Spinal cord (tissue), 10 donors: ENCODE measurements at places on chromosomes 5 and 9.

DNA sequence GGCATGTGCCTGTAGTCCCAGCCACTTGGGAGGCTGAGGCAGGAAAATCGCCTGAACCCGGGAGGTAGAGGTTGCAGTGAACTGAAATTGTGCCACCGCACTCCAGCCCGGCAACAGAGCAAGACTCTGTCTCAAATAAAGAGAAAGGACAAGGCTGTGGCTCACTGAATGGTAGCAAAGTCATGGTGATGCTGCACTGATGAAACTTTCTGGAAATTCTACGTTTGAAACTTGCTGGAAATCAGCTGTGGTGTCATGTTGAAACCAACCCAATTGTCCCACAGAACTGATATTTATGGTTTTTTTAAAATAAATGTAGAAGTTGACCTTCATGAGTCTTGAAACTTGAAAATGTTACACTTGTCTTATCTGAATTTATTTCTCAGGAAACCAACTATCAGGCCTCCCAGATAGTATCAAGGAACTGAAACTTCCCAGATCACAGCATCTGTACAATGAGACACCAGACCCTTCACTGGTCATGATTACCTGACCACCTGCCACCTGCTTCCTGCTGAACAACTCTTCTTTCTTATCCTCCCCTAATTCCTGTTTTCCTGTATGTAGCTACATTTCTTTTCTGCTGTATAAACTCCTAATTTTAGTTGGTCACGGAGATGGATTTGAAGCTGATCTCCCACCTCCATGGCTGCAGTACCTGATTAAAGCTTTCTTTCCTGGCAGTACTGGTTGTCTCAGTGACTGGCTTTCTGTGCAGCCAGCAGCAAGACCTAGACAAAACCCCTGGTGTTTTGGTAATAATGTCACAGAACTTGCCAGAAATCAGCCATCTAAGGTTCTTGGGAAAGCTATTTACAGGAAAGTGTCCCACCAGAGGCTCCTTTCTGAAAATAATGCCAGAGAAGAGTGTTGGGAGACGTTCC, 5.6 kb upstream of the TBC1D13 start:
- no peaks in the 10 kb centered on the region for H3K36me3 ChIP-seq
- no peak overlapping the region for H3K27ac ChIP-seq
- H3K4me1 ChIP-seq = peaks cover 1% of the 10 kb centered on the region
- H3K4me3 ChIP-seq = no peak overlapping the region
- H3K27me3 ChIP-seq = no peaks in the 10 kb centered on the region
- DNase-seq = no peak

GRCh38 chr5:153081385-153081784, 409.1 kb upstream of the GRIA1 start:
- no peaks in the 10 kb centered on the region for H3K36me3 ChIP-seq
- H3K27ac ChIP-seq = no peak overlapping the region
- no peak overlapping the region for H3K4me3 ChIP-seq
- no peaks in the 10 kb centered on the region for H3K27me3 ChIP-seq

DNA sequence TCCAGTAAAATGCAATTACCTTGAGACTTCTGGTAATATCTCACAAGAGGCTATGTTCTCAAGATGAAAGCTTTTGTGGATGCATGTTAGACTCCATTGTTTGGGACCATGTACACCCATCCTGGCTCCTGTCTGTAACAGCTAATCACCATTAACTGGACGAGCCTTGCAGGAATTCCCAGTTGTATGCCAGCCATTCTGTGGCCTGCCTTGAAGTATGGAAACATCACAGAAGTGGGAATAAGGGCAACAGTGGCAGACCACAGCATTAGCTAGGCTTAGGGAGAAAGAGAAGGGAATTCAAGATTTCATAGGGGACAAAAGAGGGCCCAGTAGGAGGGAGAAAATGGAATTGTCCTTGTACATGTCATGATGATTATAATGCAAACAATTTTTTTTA, 79.0 kb downstream of the RORB start:
- no peak overlapping the region for H3K27ac ChIP-seq
- no peak overlapping the region for H3K4me3 ChIP-seq
- no peaks in the 10 kb centered on the region for H3K4me1 ChIP-seq
- no peak for DNase-seq

DNA sequence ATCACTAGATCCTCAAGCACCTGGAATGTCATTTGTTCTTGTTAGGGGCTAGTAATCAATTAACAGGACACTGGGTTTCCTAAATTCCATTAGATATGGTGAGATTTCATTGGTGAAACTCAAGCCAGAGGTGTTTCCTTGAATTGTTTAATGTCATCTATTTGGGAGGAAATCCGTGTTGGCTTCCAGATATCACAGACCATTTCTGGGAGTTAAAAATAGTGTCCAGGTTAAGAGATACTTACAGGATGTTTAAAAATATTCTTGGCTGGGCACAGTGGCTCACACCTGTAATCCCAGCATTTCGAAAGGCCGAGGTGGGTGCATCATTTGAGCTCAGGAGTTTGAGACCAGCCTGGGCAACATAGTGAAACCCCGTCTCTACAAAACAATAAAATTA, 688.3 kb upstream of the WWC1 start:
- H3K27me3 ChIP-seq = no peaks in the 10 kb centered on the region
- H3K4me1 ChIP-seq = no peaks in the 10 kb centered on the region
- DNase-seq = no peak
- no peak overlapping the region for H3K27ac ChIP-seq

DNA sequence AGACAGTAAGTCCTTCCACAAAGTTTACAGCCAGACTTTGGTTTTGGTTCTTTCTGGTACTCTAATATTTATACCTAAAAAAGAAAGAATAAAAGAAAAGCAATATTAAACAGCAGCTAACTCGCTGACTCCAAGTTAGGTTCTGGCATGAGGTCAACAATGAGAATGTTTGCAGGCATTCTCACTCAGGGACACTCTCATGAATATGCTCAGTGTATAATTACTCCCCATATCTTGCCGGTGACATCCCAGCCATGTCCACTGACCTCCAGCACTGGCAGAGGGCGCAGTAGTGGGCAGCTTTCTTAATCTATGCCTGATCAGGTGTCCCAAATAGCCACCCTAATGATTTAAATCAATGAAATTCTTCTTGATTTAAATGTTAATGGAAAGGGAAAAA, 151.5 kb downstream of the BNC2 start:
- no peaks in the 10 kb centered on the region for H3K36me3 ChIP-seq
- peaks cover 7% of the 10 kb centered on the region for H3K27me3 ChIP-seq
- no peak overlapping the region for H3K4me3 ChIP-seq
- no peaks in the 10 kb centered on the region for H3K4me1 ChIP-seq
- H3K27ac ChIP-seq = no peak overlapping the region
- no peak for DNase-seq

GRCh38 chr9:123216251-123216797, 52.1 kb downstream of the STRBP start:
- no peak overlapping the region for H3K27ac ChIP-seq
- H3K4me1 ChIP-seq = no peaks in the 10 kb centered on the region
- no peak for DNase-seq
